Chondrocyte (in vitro differentiated cells): ENCODE measurements at places on chromosomes 2 and 18. TPM values are rescaled to one million over a fixed set of nuclear protein-coding genes. Genes with fewer than 3 reads are reported as not detected.
A peak's percentile ranks its signal among the peaks of the same experiment; 100 is the strongest.

DNA sequence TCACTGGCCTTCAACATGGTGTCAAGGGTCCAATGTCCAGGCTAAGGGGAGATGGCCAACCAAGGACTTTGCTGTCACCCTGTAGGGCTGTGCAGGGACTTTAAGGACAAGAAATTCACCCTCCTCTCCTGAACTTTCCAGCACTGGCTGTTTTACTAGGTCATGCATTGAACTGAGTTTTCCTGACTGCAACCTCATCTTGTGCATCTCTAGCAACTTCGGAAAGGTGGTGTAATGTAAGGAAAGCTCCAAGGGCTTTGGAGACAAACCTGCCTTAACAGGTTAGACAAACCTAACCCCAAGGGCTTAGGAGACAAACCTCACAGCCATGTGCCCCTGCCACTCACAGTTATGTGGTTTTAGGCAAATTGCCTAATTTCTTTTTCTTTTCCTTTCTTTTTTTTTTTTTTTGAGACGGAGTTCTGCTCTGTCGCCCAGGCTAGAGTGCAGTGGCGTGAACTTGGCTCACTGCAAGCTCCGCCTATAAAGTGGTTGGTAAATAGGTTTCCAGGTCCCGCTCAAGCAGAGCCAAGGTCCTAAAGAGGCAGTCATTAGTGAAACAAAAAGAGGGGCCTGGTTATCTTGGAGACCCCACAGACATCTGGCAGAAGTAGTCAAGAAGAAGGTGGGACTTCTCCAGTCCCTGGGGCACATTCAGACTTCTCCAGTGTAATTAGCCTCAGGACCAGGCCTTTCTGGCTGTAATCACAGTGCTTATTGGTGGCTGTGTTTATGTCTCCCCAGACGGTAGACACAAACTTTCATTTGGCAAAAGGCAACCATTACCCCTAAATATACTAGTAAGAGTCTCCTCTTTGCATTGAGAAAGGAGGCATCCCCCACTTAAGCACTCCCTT, 37.6 kb upstream of the PMAIP1 start:
- no peaks in the 10 kb centered on the region for H3K36me3 ChIP-seq
- no peak overlapping the region for H3K27ac ChIP-seq
- no peak for DNase-seq
- no peaks in the 10 kb centered on the region for H3K4me1 ChIP-seq
- H3K27me3 ChIP-seq = peaks cover 9% of the 10 kb centered on the region
- no peak overlapping the region for H3K4me3 ChIP-seq

The DSG2 gene
- total RNA-seq = 16.1 to 45.0 TPM (median 43.7 TPM) in 3 replicates

DNA sequence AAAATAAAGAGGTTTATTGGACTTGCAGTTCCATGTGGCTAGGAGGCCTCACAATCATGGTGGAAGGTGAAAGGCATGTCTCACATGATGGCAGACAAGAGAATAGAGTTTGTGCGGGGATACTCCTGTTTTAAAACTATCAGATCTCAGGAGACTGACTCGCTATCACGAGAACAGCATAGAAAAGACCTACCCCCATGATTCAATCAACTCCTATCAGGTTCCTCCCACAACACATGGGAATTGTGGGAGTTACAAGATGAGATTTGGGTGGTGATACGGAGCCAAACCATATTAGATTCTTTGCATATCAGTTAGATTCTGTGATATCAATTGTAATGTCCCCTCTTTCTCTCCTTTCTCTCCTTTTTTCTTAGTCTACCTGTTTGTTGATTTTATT, 1178.7 kb upstream of the LRRTM1 start:
- H3K27ac ChIP-seq = no peak overlapping the region
- no peaks in the 10 kb centered on the region for H3K27me3 ChIP-seq
- H3K4me3 ChIP-seq = no peak overlapping the region
- DNase-seq = no peak
- H3K36me3 ChIP-seq = no peaks in the 10 kb centered on the region
- no peaks in the 10 kb centered on the region for H3K4me1 ChIP-seq

The POTEJ gene
- total RNA-seq = not detected in 3 replicates

The DYSF gene
- total RNA-seq = 83.0 to 115 TPM (median 112 TPM) in 3 replicates

DNA sequence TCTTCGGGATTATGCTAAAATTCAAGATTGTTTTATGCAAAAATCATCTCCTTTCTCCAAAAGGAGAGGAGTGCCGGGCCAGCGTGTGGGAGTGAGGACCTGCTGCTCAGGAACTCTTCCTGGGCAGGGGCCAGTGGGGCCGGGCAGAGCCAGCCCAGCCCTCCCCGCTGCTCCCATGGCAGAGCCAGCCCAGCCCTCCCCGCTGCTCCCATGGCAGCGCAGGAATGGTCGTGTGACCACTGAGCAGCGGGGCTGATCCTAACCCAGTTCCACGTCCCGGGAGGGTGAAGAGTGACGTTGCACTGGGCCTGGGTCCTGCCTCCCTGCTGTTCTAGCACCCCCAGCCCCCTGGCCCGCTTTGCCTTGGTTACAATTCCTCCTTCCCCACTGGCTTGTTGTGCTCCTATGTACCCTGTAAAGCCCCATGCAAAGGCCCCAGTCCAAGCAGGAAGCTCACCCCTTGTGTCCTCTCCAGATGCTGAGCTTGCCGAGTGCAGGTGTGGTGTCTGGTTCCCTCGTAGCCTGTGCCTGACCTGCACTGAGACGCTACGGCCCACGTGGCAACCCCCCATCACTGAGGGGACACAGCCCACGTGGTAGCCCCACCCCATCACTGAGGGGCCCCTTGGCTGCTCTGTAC, 11.4 kb upstream of the NEU4 start:
- H3K27me3 ChIP-seq = peaks cover 3% of the 10 kb centered on the region
- H3K36me3 ChIP-seq = peaks cover 4% of the 10 kb centered on the region
- H3K27ac ChIP-seq = no peak overlapping the region
- H3K4me3 ChIP-seq = no peak overlapping the region
- no peaks in the 10 kb centered on the region for H3K4me1 ChIP-seq

GRCh38 chr2:231917280-231918066, 8.7 kb downstream of the NPPC start:
- peaks cover 45% of the 10 kb centered on the region for H3K27me3 ChIP-seq
- no peaks in the 10 kb centered on the region for H3K36me3 ChIP-seq
- H3K4me1 ChIP-seq = no peaks in the 10 kb centered on the region
- no peak overlapping the region for H3K4me3 ChIP-seq
- DNase-seq = peak; percentile 72

The VWC2L gene
- total RNA-seq = not detected in 3 replicates

DNA sequence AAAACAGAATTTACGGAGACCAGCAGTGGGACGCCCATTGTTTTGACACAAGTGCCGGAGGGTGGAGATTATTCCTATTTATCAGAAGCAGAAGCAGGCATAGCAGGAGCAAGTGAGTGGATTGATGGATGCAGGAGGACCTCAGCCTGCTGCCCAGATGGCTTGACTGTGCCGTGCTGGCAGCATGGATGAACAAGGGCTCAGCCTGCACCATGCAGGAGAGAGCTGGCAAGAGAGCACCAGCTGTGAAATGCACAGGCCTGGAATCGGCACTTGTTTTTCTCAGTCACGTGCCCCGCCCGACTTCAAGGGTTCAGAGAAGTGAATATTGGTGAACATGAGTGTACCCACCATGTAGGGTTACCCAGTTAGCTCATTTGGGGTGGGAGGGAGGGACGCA, 4.0 kb downstream of the IL1R2 start:
- H3K4me3 ChIP-seq = no peak overlapping the region
- H3K4me1 ChIP-seq = no peaks in the 10 kb centered on the region
- H3K36me3 ChIP-seq = no peaks in the 10 kb centered on the region
- peaks cover 47% of the 10 kb centered on the region for H3K27me3 ChIP-seq

The SALL3 gene
- total RNA-seq = not detected in 3 replicates

DNA sequence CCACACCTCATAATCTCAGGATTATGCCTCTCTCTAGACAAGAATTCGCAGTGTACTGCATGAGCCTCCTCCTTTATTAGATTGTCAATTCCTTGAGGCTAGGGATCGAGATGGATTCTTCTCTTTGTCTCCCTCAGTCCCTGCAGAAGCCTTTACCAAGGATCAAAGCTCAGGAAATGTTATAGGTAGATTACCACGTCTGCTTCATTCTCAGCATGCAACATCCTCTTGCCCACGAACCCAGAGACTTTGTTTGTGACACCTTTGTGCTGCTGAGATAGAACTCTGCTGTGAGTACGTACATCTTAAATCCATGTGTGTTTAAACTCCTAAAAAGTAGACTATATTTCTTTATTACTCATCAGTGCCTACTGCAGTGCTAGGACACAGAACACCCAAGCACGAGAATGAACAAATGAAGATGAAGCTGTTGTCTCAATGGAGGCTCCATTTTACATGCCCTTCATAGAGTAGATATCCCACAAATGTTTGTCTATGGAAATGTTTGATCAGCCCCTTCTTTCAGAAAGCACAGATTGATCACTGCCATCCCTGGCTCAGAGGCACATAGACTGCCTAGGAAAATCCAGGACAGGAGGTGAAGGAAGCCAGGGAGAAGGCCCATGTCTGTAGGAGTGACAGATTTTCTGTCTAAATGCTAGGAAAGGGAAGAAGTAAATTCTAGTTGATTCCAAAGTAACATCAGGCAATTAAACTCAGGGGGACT, 98.8 kb upstream of the KLHL29 start:
- no peaks in the 10 kb centered on the region for H3K27me3 ChIP-seq
- peak overlapping the region; percentile 95 for H3K27ac ChIP-seq
- H3K4me1 ChIP-seq = peaks cover 49% of the 10 kb centered on the region
- DNase-seq = no peak

DNA sequence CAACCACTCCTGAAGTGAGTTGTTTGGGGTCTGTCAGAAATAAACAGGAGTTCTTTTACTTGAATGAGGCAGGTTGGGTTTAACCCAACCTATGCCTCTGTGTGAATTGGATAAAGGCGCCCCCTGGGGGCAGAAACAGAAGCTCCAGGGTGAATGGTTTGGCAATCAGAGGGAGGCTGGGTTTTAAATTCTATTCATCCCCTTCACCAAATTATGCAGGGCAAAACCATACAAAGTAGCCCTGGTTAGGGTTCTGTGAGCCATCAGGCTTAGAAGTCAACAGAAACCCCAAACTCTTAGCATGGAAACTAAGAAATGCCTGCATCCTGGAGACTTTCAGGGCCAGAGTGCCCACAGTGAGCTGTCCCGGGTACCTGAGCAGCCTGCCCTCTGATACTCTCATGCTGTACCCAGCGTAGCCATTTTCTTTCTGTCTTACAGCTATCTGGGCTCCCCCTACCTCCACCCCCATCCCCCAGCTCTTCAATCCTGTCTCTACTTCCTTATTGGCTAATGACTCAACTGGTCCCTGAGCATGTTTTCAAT, 241.5 kb downstream of the ICOS start:
- peaks cover 2% of the 10 kb centered on the region for H3K27me3 ChIP-seq
- H3K36me3 ChIP-seq = no peaks in the 10 kb centered on the region

DNA sequence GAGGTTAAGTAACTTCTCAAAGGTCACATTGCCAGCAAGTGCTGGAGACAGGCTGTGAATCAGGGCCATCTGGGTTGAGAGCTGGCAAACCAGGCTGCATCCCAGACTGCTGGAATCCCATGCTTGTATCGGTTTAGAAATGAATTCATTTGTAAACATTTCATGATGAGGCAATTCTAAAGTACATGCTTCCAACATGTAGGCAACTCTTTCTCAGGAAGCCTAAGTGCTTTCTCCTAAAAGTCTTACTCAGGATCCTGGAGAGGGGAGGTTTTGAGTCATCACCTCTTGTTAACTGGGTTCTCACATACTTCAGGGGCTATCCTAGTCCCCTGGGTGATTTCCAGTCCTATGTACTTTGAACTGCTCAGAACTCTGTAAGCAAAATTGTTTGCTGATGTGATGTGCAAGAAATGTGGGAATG, 416.5 kb downstream of the MEIS1 start:
- no peaks in the 10 kb centered on the region for H3K36me3 ChIP-seq
- H3K27ac ChIP-seq = no peak overlapping the region
